CD8-positive, alpha-beta T cell (primary cell): ENCODE measurements at places on chromosomes 13 and 19. TPM values are rescaled to one million over a fixed set of nuclear protein-coding genes. Genes with fewer than 3 reads are reported as not detected.

The TYROBP gene
- total RNA-seq, result 6.2 TPM

The CFAP97D2 gene
- total RNA-seq, result 4.1 TPM

The ZSWIM4 gene
- 4.1 TPM for total RNA-seq

The CD70 gene
- 1.9 TPM for total RNA-seq

The CBLC gene
- total RNA-seq, result not detected

The LYPD5 gene
- total RNA-seq, result not detected

The JSRP1 gene
- total RNA-seq, result 0.92 TPM

The SIGLECL1 gene
- total RNA-seq, result not detected

DNA sequence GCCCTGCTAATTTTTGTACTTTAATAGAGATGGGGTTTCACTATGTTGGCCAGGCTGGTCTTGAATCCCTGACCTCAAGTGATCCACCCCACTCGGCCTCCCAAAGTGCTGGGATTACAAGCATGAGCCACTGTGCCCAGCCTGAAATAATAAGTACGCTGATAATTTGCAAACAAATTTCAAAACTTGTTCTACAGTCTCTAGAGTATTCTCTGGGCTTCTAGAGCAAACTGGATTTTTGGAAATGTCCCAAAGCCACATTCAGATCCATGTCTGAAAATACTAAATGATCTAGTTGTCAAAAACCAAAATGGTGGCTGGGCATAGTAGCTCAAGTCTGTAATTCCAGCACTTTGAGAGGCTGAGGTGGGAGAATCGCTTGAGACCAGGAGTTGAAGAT is 39.9 kb upstream of the PSPC1 start:
- DNase-seq, result no peak

DNA sequence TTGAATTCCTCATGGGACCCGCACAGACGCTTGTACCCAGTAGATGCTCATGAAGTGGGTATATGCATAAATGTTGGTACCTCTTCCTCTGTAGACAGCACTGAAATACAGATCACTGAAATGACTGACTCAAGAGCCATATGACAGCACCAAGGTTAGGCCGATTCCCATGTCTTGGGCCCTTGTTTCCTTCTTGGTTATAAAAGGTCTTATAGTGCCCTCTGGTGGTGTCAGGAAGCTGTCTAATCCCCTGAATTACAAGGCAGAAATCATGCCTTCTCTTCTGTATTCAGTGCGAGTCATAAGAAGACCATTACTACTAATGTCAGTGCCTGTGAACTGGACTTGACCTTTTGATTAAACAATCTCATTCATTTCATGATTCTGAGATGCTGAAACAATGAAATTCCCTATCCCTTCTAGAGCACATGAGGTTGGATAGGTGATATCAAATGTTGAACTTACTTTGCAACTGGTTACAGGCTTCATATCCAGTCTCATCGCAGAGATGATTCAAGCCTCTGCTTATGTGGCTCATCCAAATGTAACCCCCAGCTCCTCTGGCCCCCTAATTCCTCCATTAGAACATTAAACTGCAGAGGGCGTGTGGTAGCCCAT is 59.7 kb downstream of the SPATA13 start:
- peak; percentile 59 for DNase-seq

DNA sequence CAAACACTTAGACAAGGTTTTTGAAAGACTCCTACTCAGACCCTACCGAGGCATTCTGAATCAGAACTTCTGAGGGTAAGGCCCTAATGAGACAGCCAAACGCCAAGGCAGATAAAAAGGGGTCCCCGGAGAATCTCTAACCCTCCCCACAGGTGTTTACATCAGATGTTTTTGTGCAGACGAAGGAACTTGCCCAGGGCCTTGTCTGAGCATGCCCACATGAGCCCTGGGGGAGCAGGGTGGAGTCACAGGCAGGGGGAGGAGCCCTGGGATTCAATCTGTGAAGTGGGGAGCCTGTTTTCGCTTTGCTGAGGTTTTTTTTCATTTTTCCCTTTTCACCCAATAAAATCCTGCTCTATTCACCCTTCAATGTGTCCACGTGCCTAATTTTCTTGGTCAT is 61.6 kb upstream of the MED4 start:
- peak; percentile 76 for DNase-seq

GRCh38 chr19:46000491-46001246 is 5.4 kb downstream of the CCDC61 start:
- DNase-seq, result peak; percentile 87

DNA sequence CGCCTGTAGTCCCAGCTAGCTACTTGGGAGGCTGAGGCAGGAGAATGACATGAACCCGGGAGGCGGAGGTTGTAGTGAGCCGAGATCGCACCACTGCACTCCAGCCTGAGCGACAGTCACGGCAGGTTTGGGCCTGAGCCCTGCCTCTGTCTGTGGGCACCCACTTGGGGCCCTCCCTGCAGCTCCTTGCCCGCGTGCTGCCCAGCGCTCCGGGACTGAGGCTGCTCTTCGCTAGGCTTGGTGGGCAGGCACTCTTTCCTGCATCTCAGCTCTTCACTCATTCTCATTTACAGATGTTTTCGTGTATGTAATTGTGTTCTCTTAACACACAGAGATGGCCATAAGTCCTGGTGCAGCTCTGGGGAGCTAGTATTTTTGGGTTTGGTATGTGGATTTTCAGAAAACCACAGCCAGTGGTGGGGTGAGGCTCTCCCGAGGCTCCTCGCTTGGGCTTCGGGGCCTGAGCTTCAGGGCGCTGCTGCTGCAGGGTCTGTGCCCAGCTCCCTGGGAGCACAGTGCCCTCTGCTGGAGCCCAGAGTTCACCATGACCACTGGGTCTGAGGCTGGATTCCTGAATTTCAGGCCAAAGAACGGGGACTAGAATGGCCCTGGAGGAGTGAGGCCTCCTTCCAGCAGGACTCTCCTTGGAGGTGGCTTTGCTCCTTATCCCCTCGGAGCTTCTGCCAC is 15.2 kb downstream of the UPF1 start:
- DNase-seq, result peak; percentile 54

DNA sequence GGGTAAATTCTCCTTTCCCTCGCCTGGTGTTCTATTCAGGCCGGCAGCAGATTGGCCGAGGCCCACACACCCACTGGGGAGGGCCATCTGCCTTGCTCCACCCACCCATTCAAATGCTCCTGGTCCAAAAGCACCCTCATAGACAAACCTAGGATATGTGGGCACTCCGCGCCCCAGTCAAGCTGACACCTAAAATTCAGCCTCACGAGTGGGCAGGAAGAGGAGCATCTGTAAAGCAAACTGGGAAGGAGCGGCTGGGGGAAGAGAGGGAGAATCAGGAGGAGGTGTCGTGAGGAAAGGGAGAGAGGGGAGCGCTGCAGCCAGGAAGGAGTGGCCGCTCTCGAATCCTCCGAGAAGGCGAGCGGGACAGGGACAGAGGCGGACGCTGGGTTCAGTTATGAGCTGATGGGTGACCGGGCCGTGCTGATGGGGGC is 136.9 kb downstream of the USP12 start:
- no peak for DNase-seq

DNA sequence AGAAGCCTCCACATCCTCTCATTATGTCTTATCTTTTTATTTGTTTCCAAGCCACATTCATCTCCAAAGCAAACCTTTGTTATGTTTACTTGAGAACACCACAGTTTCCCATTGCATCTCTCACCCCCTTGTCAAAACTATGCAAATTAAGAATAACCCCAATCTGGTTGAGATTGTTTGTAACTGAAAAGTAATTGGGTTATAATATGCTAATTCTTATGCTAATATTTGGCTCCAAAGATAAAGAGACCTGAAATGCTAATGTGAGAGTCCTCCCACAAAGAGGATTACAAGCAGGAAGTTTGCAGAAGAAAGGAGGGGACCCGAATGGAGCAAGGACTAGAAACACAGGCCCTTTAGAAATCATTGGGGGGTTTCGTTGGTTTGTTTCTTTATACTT is 92.9 kb upstream of the UBL3 start:
- DNase-seq, result no peak

GRCh38 chr19:56084835-56085536 is 36.1 kb downstream of the ZNF787 start:
- no peak for DNase-seq

DNA sequence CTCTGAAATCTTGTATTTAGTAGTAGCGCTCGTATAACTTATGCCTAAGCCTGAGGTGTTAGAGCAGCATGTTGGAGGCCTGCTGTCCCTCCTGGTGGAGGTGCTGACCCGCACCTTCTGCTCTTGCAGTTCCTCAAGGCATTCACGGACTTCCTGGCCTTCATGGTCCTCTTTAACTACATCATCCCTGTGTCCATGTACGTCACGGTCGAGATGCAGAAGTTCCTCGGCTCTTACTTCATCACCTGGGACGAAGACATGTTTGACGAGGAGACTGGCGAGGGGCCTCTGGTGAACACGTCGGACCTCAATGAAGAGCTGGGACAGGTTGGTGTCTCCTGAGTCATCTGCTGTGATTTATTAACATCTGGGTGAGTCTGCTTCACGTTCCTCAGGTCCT is 136.7 kb downstream of the ATP11A start:
- DNase-seq, result no peak

GRCh38 chr13:101530293-101530692 is 77.8 kb downstream of the ITGBL1 start:
- DNase-seq, result no peak

- DNase-seq, result peak; percentile 4
These were observed 72.9 kb upstream of the GPR183 start for GRCh38 chr13:99379856-99380801.

DNA sequence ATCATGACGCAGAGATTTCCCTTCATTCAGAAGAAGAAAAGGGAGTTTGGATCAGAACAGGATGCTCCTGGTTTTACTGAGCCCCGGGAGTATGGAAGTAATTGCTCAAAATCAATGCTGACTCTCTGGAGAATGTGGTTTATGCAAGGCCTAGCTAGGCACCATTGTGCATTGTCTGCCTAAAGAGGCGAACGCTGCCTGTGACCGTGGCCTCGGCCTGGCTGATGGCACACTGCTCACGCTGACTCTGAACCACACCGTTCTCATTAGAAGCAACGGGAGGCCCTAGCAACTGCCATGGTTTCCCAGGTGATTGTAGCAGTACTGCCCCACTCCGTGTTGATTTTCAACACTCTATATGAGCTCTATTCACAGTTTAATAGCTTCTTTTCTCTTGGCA is 41.7 kb upstream of the UBL3 start:
- DNase-seq, result no peak

- no peak for DNase-seq
These were observed 402 bp upstream of the DYRK1B start for GRCh38 chr19:39834287-39834841.

DNA sequence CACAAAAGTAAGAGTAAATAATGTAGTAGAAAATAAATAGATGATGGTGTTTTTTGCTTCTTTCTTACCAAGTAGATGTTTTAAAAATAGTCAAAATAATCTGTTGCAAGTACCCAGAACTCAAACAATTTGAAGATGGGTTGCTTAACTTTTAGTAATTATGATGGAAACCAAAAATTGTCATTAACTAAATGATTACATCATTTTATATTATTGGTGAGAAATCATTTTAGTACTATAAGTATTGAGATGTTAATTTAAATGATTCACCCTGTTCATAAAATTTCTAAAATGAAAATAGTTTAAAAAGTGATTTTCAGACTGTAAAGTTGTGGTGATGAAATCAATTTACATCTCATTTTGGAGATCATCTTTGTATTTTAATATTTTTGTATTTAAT is 404.5 kb downstream of the GPC5 start:
- no peak for DNase-seq

GRCh38 chr13:103134271-103134670 is 68.1 kb upstream of the SLC10A2 start:
- no peak for DNase-seq

GRCh38 chr13:46797501-46798237 is 708 bp upstream of the ESD start:
- DNase-seq, result no peak

GRCh38 chr19:48798937-48799336 is 11.9 kb downstream of the BCAT2 start:
- DNase-seq, result no peak
